Ascending aorta (tissue), 2 donors: ENCODE measurements at places on chromosomes 12 and 14. TPM values are rescaled to one million over a fixed set of nuclear protein-coding genes. Genes with fewer than 3 reads are reported as not detected.

DNA sequence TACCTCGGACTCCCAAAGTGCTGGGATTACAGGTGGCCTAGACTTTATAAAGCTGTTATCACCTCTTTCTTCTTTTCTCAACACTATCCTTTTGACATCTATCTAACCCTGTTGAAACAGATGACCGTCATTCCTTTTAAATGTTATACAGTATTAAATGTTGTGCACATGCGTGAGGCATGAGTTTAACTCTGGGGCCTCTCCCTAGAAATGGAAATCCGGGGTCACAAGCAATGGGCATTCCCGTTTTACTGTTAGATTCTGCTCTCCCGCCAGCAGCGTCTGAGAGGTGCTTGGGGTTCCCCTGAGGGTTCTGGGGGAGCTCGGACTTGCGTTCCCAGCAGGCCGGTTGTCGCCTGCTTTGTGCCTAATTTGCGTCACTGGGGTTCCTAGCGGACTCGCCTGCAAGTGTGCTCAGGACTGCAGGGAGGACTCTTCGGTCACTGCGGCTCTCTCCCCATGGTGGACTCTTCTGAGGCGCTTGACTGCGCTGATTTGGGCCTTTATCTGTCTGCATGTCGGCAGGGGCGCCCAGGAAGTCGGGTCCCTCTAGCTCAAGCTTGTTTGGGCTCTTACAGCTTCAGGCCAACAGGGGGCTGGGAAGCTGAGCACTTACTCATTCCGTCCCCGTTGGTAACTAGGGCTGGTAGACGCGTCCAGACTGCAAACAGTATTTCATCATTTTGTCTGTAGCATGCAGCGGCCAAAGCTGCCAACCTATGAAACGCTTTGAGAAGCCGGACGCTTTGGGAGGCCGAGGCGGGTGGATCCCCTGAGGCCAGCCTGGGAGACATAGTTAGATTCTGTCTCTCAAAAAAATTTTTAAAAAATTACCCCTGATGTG lies 1.2 kb upstream of the RAN start:
- DNase-seq, result peak; percentile 90

GRCh38 chr12:90969346-90969745 lies 14.4 kb upstream of the CCER1 start:
- DNase-seq, result no peak

DNA sequence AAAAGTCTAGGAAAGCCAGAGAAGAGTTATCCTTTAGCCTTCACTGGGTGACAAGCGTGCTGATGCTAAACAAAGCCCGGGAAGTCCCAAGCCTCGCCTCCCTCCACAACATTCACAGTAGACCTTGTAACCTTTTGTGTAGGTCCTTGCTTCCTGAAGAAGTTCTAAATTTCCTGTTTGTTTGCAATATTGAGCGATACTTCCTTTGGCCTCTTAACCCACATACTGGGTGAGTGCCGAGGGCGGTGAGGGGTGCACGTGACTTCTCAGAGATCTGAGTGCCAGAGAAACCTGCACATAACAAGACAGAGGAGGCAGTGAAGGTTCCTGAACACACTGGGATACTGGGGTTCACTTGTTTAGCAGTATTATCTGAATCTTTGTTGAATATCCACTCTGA lies 134.3 kb downstream of the PLXNC1 start:
- DNase-seq, result no peak

- DNase-seq, result no peak
Observed at GRCh38 chr12:70549340-70550179, 87.7 kb downstream of the PTPRB start.

GRCh38 chr14:33432407-33433023 lies 493.8 kb downstream of the NPAS3 start:
- DNase-seq, result no peak

- DNase-seq, result no peak
Observed at GRCh38 chr12:46430340-46430948, 57.9 kb upstream of the SLC38A2 start.

GPR162 gene
- 9.4 TPM for total RNA-seq

GRCh38 chr12:25725470-25725869 lies 172.4 kb upstream of the LMNTD1 start:
- no peak for DNase-seq

- no peak for DNase-seq
Observed at GRCh38 chr12:14418451-14418890, 53.0 kb downstream of the ATF7IP start.

GRCh38 chr14:69048456-69048855 lies 69.4 kb upstream of the ACTN1 start:
- no peak for DNase-seq

GRCh38 chr12:120822832-120823503 lies 81.2 kb downstream of the SPPL3 start:
- DNase-seq, result no peak

KCNC2 gene
- total RNA-seq, result not detected

POU6F1 gene
- 24.7 TPM for total RNA-seq

DNA sequence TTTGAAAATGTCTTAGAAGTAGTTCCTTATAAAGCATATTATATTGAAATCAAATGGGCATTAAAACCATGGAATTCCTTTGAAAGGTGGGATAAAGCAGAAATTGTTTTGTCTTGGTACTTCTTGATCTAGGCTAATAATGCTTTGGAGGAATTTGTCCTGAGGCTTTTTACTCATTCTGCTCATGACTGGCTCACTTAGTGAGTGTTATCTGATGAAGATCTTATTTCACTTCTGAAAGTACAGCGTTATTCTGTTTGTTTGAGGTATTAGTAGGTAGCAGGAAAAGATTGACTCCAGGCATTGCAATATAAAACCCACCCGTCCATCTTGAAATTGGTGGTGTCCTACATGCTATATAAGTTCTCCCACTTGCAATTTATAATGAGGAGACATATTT lies 5.5 kb downstream of the C12orf71 start:
- no peak for DNase-seq

INSM2 gene
- total RNA-seq, result not detected

DNA sequence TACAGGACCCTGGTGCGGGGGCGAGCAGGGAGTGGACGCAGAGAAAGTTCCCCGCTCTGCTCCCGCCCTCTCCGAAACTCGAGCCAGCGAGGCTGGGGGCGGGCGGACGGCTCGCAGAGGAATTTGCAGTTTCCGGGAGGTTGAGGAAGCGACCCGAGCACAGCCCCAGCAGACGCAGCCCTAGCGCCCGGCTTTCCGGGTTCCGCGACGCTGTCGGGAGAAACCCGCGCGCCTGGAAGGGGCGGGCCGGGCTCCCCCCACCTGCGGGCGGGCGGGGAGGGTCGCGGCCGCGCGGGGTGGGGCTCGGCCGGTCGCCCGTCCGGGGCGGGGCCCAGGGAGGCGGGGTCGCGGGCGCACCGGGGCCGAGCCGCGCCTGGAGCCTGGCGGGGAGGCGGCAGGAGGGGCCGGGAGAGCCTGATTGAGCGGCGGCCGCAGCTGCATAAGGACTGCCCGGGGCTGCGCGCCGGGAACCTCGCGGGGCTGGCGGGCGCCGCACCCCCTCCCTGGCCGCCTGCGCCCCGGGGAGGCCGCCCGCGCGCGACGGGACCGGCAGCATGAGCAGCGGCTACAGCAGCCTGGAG lies at the start of gene RASSF3:
RASSF3 (plus strand) TSS at position 417 of the 581 bp plus-strand sequence; CDS start at position 555, 138 bp downstream.
- DNase-seq, result peak; percentile 88

- DNase-seq, result no peak
Observed at GRCh38 chr14:103500148-103500990, 22.3 kb downstream of the CKB start.

- no peak for DNase-seq
Observed at GRCh38 chr14:71752111-71752738, 180.0 kb upstream of the RGS6 start.

OTOGL gene
- total RNA-seq, result not detected

- DNase-seq, result no peak
Observed at GRCh38 chr12:83150465-83151189, 463.9 kb downstream of the TMTC2 start.

- no peak for DNase-seq
Observed at GRCh38 chr12:46516933-46517578, 144.5 kb upstream of the SLC38A2 start.

TAS2R7 gene
- total RNA-seq, result not detected

LTBP2 gene
- 383 TPM for total RNA-seq

GRCh38 chr14:87745507-87746118 lies 247.4 kb downstream of the GALC start:
- DNase-seq, result no peak

DNA sequence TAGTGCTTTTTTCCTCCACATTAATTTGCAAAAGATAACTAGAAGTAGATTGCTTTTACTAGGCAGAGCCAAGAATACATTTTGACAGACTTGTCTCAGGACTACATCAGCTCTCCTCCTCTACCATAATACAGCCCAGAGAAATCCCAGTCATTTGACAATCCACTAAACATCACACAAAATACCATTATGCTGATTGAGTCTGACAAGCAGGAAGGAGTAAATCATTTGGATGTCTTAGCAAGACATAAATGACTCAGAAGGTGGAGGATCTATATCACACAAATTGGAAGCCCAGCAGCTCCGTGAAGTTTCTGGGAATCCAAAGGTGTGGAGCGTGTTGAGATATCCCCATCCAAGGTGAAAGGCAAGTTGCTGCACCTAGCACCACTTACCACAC lies 75.4 kb upstream of the FKBP4 start:
- DNase-seq, result no peak

- no peak for DNase-seq
Observed at GRCh38 chr12:50537538-50537919, 32.7 kb downstream of the DIP2B start.
